Mucosa of gallbladder (tissue), 1 donor: ENCODE measurements at places on chromosomes 2 and 18. TPM values are rescaled to one million over a fixed set of nuclear protein-coding genes. Genes with fewer than 3 reads are reported as not detected.

The HOXD3 gene
- 3.2 TPM for total RNA-seq

The CHRNA1 gene
- total RNA-seq: not detected

The ALPP gene
- not detected for total RNA-seq

The PJVK gene
- total RNA-seq: 3.1 TPM

The SLC38A11 gene
- total RNA-seq: 63.3 TPM

The CFAP221 gene
- total RNA-seq: 5.4 TPM

The NTSR2 gene
- not detected for total RNA-seq

The TNFRSF11A gene
- total RNA-seq: 38.9 TPM

The ADD2 gene
- total RNA-seq: 0.95 TPM

The SLC25A52 gene
- 0.26 TPM for total RNA-seq

- DNase-seq: no peak
Observed at GRCh38 chr2:88069117-88069516, 1.5 kb downstream of the SMYD1 start.

- DNase-seq: no peak
Observed at GRCh38 chr2:234904785-234905184, 47.0 kb upstream of the SH3BP4 start.

GRCh38 chr2:197810016-197810415, 5.6 kb downstream of the PLCL1 start:
- DNase-seq: no peak

DNA sequence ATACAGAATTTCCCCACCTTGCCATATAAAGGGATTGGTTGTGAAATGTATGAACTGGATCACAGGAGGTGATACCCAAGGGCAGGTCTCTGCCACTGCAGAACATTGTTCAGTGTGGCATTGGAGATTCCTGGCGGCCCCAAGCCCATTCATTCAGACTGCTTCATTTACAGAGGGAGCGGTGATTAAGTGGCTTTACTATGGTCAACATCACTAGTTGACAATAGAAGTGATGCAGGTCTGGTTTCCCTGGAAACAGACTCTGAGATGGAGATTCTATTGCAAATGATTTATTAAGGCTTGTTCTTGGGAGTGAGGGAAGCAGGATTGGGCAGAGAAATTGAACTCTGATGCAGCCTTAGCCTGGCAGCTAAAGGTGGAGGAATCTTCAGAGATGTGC, 62.4 kb downstream of the ZDBF2 start:
- DNase-seq: no peak

DNA sequence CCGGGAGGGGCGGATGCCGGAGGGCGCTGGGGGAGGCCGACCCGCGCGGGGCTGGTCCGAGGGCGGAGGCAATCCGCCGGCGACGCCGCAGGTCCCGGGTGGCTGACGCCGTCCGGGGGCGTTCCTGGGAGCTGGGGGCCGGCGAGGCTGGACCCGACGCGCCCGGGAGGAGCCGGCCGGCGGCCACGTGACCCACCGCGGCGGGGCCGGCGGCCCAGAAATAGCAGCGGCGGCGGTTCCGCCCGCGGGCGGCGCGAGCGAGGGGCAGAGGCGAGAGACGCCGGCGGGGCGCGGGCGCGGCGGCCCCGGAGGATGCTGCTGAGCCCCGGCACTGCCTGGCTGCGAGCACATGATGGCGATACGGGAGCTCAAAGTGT, at the start of gene RAB31:
Gene RAB31 (plus strand): TSS at position 245 of the 377 bp plus-strand sequence. CDS start 105 bp downstream, at position 350.
- peak; percentile 76 for DNase-seq

- no peak for DNase-seq
Observed at GRCh38 chr2:177179227-177179626, 33.4 kb upstream of the HNRNPA3 start.

GRCh38 chr2:214215107-214215506, 195.7 kb upstream of the VWC2L start:
- DNase-seq: no peak

GRCh38 chr2:9424447-9425164, 1.2 kb downstream of the CPSF3 start:
- DNase-seq: no peak

GRCh38 chr2:238771639-238772038, 76.2 kb upstream of the TWIST2 start:
- no peak for DNase-seq

DNA sequence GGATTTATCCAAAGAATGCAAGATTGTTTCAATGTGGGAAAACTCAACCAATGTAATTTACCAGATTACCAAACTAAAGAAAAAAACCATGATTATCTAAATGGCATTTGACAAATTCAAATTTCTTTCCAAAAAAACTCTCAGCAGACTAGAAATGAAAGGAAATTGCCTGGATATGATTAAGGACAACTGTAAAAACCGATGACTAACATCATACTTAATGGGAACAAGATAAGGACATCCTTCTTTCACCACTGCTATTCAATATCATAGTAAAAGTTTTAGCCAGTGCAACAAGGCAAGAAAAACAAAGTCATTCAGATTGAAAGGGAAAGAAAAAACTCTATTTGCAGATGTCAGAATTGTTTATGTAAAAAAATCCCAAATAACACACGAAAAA, 4.4 kb upstream of the CCDC150 start:
- DNase-seq: no peak

DNA sequence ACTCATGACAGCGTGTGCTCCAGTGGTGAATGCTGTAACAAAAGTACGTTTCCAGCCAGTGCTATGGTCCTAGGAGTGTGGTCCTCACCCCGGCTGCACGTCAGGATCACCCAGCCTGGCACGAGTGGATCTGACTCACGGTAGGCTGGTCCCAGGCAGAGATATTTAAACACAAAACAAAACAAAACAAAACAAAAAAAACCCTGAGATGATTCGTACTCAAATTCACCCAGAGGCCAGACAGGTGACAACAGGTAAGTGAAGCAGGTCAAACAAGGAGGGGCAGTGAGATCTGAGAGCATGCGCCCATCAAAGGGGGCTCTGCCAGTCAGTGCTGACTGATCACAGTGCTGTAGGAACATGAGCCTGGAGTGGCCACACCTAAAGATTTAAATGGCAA, 43.2 kb downstream of the C2orf76 start:
- no peak for DNase-seq

DNA sequence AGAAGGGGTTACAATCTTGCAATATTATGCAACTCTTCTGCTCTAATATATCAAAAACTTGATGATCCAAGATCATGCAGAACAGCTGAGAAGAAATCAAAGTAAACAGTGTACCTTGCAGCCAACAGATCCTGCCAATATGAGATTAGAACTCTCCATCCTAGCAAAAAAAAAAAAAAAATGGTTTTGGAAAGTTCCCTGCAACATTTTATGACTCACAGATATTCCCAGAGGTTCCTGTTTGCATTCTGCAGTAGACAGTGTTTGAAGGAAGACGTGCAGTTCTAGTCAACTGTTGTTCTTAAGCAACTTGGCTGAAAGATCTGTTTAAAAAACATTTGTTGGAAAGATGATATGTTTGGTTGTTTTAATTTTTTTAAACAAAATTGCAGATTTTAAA, 103.6 kb upstream of the WDR75 start:
- no peak for DNase-seq

DNA sequence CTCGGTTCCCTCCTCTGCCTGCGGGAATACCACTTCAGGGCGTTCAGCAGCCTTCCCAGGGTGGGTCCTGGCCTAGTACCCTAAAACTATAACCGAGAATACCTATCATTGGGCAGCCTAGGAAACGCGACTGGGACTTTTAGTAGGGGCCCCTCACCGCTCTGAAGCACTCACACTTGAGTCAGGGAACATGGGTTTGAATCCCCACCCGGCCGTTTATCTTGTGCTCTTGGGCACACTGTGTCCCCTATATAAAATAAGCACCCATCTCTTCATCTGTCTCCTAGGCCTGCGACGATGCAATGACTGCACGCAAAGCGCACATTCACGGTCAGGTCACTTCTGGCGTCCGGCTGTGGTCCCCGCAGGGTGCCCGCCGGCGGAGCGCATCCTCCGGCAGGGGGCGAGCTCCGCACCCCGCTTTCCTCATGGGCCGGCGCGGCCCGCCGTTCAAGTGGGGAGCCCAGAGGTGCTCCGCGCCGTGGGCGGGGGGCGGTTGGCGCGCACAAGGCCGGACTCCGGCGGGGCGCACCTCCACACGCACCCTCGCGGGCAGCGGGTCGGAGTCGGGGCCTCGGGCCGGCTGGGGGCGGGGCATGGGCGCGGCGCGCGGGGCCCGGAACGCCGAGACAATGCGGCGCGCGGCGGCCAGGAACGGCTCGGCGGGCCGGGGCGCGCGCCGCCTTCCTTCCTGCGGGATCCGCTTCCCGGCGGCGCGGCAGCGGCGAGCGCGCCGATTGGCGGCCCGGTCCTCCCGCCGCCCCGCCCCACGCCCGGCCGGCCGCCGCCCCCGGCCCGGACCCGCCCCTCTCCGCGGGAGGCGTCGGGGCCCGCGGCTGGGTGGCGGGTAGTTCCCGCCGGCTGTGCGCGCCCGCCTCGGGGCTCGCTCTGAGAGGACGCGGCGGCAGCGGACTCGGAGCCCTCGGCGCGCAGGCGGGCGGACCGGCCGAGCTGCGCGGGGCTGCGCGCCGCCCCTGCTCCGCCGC, at the start of gene ASAP2:
Gene ASAP2 (plus strand): TSS at position 850 of the 986 bp plus-strand sequence. CDS start 293 bp downstream, outside the sequence.
- DNase-seq: peak; percentile 49

DNA sequence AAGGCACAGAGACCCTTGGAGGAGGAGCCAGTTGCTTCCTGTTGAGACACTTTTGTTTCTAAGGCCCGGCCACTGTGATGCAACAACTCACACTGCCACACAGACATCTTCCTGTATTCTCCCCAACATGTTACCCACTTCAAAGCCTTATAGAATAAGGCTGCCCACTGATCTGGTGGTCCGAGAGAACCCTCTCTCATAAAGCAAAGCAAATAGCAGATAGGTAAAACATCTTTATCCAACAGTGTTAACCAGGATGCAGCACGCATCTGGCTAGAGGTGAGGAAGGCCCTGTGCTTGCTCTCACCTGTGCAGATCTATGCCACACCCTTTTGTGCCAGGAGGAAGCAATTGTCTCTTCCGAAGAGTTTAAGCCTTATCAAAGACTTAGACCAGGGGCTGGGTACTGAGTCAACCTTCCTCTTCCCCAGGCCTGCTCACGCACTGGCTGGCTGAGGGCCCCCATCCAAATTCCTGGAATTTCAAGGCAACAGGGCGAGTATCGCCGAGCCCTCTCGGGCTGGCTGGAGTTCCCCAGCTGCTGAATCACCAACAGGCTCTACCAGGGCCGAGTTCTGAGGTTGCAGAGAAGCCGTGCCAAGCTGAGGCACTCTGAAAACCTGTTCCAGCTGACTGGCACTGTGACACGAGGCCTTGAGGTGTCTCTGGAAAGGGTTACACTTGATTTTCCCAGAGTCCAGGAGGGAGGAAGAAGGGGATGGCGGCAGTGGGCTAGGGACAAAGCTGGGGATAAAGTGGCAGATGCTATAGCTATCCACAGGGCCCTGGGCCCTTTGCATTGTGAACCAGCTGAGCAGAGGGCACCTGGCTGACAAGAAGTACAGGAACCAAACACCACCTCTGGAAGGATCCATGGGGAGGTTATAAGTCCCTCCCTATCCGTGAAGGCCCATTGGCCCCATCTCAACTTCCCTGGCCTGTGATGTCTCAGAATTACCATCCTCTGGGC, 29.3 kb downstream of the TGFA start:
- peak; percentile 92 for DNase-seq

- DNase-seq: no peak
Observed at GRCh38 chr2:3971652-3972192, 268.3 kb downstream of the DCDC2C start.

DNA sequence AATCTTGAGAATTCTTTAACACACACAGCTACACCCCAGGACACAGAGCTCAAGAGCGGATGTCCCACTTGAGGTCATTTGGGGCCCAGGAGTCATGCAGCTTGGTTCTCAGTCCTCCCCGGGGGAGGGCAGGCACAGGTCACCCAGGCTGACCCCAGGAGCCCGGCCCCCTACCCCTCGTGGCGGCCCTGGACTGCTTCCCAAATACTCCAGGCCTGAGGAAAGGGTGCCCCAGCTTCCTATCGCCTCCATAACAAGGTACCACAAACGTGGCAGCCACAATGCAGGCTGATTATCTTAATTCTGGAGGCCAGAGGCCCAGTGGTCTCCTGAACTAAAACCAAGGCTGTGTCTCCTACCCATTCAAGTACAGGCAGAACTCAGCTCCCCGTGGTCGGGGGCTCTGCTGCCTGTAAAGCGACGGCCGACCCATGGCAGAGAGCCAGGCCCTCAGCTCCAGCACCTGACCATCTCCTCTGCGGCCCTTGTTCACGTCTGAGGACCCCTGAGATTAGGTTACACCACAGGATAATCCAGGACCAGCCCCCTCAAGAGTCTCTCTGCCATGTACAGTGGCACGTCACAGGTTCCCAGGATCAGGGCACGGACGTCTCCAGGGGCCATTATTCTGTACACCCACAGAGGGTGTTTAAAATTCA, 10.5 kb downstream of the SLC66A2 start:
- DNase-seq: no peak

GRCh38 chr18:50377061-50377798, 2.4 kb downstream of the SKA1 start:
- no peak for DNase-seq

DNA sequence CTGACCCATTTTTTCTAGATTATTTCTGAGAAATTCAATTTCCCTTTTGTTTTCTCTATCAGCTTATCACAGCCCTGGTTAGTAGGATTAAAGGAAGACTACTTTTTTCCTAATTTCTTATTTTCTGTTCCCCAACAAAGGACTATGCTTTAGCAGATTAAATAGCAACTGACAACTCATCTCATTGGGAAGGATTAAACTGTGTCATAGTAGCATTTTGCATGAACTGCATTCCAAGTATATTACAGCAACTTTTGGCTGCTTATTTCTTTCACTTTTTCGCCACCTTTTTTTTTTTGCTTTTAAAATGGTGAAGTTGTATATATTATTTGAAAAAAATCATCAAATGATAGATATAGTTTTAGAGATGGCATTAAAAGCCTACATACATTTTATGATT, 570.3 kb downstream of the FBXO15 start:
- no peak for DNase-seq

- DNase-seq: peak; percentile 61
Observed at GRCh38 chr2:137947728-137948336, 16.4 kb upstream of the HNMT start.

- no peak for DNase-seq
Observed at GRCh38 chr2:6820236-6820635, 45.5 kb downstream of the CMPK2 start.

GRCh38 chr18:31325051-31325450, 7.1 kb downstream of the DSG1 start:
- DNase-seq: no peak
